ENCODE measurements at places on chromosomes 16 and 17.

DNA sequence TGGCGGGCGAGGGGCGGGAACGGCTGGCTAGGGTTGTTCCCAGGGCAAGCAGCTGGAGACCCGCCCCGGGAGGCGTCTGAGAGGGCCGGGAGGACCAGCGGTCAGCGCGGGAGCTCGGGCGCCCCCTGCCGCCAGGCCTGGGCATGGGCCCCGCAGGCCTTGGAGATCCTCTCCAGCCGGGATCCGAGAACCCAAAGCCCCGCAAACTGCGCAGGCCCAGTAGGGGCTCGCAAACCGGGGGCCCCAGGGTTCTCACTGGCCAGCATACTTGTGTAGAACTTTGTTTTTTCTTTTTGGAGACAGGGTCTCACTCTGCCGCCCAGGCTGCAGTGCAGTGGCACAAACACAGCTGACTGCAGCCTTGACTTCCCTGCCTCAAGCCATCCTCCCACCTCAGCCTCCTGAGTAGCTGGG, 20.8 kb upstream of the ZNF423 start:
- no peak for DNase-seq

DNA sequence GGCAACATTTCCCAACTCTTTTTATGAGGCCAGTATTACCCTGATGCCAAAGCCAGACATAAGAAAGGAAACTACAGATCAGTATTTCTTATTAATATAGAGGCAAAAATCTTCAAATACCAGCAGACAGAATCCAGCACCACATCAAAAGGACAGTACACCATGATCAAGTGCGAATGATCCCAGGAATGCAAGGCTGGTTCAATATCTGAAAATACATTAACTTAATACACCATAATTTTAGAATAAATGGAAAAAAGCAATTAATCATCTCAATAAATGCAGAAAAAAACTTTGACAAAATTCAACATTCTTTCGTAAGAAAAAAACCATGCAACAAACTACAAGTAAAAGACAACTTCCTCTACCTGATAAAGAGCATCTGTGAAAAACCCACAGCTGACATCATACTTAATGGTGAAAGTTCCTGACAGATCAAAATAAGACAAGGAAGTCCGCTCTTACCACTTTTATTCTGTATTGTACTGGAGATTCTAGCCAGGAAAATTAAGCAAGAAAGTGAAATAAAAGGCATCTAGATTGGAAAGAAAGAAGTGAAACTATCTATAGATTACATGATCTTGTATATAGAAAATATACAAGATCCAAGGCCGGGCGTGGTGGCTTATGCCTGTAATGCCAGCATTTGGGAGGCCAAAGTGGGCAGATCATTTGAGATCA, 26.4 kb upstream of the MAPK3 start:
- no peak for DNase-seq

DNA sequence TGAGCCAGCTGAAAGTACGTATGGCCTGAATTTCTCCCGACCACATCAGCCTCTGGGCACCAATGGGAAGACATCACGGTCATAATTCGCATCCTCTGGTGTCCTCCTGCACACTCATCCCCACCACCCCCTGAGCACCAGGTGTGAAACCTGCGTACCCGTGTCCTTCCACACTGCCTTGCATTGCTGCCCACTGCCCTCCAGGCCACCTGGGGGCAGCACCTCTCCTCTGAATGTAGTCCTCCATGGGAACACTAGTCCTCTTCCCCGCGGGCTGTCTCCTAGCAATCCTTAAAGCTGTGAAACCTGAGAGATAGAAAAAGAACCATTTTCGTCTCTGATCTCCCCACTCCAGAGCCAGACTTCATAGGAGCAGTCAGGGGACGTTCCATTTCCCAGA, 125.5 kb downstream of the ZNF18 start:
- DNase-seq, result no peak

GRCh38 chr16:73262931-73263330, 215.0 kb upstream of the ZFHX3 start:
- DNase-seq, result no peak

DNA sequence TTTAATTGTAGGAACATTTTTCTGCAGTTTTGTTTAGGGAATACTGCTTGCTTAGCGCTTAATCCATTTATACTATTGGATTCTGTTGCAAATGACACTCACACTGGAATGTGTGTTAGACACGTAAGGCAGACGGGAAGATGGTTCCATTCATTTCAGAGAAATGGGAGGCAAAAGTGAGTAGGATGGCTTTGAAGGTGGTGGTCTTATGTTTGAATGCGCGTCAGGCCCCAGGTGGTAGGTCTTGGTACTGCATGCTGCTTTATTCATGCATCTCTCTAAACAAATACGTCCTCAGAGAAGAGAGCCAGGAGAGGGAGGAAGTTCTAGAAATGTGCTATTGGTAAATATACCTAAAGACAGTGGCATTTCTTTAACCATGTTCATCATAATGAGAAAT, 997.6 kb upstream of the RBFOX1 start:
- DNase-seq, result no peak

- no peak for DNase-seq
Measured at GRCh38 chr16:64017796-64018195, 1104.1 kb downstream of the CDH11 start.

DNA sequence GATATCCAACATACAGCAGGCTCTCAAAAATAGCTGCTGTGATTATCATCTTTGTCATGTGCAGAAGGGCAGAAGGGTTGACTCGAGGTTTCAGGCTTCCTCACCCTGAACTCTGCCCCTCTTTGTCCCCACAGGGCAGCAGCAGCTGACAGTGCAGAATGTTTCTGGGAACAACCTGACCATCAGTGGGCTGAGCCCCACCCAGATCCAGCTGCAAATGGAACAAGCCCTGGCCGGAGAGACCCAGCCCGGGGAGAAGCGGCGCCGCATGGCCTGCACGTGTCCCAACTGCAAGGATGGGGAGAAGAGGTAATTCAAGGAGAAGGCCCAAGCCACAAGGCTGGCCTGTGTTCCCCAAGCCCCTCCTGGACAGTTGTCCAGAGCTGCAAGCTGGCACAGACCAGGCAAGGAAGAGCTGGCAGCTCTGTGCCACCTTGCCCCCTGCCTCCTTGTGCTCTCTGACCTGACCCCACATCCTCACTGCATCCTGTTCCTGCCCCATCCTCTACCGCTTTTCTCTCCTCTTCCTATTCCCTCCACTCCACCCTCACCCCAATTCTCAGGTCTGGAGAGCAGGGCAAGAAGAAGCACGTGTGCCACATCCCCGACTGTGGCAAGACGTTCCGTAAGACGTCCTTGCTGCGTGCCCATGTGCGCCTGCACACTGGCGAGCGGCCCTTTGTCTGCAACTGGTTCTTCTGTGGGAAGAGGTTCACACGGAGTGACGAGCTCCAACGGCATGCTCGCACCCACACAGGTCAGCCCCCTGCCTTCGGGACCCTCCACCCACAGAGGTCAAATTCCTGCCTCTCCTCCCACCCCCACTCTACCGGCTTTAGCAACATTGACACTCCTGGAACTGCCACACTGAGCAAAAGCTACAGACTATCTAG, 16.3 kb upstream of the PNPO start:
- no peak for DNase-seq

DNA sequence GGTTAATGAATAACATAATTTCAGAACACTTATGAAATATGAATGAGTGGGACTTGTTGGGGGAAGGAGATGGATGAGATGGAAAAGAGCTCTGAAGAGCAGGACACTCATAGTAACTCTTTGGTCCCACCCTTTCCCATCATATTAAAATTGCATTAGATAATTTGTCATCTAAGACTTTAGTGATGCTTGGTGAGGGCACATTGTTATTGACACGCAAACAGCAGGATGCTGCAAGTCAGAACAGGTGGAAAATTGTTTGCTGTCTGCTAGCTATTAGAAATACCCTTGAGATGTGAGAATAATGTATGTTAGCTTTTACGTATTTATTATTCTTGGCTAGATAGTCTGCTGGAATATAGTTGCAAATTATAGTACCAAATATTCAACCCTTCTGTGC, 75.7 kb downstream of the TANC2 start:
- DNase-seq, result no peak

GRCh38 chr17:81115749-81116464, 49.4 kb upstream of the PVALEF start:
- DNase-seq, result no peak

DNA sequence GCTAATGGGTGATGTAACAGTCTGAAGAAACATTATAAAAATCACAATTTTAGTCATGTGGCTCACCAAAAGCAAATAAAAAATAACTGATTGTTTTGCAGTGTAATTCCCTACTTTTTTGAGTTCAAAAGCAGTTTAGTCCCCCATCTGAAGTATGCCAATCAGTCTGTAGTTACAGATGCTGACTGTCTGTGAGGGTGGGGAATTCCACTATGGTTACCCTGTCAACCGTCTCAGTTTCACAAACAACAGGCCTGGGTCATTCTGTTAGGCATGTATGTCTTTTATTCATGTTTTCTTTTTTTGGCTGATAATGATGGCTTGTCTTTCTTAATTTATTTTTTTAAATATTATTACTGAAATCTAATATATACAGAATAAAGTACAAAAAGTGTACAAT, 69.3 kb downstream of the STXBP4 start:
- DNase-seq, result no peak

GRCh38 chr17:11122908-11123307, 118.1 kb upstream of the SHISA6 start:
- no peak for DNase-seq
